Left cardiac atrium (tissue), 4 donors: ENCODE measurements at places on chromosomes 11 and 22.

GRCh38 chr22:30267382-30268302 lies 991 bp upstream of the OSM start:
- no peak for DNase-seq

DNA sequence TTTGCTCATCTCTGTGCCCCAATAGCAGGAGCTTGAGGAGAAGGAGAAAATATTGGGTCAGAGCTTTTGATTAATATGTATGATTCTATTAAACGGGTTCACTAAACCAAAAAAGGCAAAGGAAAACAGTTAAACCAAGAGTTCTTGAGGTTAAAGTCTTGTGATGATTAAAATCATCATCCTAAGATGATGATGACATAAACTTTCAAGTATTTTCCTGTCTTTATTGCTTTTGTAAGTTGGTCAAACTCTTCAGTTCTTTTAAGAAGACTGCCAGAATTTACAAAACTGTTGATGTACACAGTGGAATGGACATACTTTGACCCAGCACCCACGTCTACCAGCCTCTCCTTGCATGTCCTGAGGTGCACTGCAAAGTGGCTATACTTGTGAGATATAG lies 41.0 kb downstream of the FDX1 start:
- no peak for DNase-seq

DNA sequence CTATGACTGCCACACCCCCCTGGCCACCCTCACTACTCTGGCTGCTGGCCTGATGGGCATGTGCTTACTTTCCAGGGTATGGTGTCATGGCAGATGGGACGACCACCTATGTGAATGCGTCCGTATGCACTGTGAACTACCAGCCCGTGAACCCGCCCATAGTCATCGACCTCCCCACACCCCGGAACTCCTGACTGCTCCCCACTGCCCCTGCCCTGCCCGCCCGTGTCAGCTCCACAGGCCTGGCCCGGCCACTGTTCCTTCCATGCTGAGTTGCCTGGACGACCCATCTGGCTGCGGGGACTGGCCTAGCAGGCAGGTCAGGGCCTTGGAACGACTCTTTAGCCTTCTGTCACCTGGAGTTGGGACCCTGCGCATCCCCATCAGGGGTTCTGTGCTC lies 93.6 kb downstream of the MPPED1 start:
- DNase-seq = no peak

- DNase-seq = no peak
Measured at GRCh38 chr11:128688031-128688713, 5.7 kb upstream of the FLI1 start.

GRCh38 chr11:108034034-108034433 lies 25.3 kb downstream of the CUL5 start:
- no peak for DNase-seq

DNA sequence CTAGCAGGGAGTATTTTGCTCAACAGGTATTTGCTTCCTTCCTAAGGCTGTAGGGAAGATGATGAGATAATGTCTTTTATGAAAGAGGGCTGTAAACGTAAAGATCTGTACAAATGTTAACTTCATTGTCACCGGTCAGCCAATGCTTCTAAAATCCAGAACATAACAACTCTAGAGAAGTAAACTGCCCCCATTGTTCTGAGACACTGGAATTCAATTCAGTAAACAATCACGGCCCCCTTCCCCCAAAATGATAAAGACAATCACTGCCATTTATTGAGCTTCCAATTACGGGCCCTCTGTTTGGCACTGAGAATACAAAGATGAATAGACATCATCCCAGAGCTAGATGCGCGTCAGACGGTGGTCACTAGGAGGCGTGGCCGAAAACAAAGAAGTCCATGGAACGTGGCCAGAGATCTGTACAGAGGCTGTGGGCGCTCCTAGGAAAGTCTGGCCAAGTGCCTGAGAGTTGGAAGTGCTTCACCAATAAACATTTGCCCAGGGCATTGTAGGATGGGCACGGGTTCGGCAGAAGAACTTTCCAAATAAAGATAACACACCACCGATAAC lies 576 bp downstream of the TMEM258 start:
- DNase-seq = peak; percentile 86

- no peak for DNase-seq
Measured at GRCh38 chr11:66598993-66599392, 6.0 kb downstream of the CCS start.

DNA sequence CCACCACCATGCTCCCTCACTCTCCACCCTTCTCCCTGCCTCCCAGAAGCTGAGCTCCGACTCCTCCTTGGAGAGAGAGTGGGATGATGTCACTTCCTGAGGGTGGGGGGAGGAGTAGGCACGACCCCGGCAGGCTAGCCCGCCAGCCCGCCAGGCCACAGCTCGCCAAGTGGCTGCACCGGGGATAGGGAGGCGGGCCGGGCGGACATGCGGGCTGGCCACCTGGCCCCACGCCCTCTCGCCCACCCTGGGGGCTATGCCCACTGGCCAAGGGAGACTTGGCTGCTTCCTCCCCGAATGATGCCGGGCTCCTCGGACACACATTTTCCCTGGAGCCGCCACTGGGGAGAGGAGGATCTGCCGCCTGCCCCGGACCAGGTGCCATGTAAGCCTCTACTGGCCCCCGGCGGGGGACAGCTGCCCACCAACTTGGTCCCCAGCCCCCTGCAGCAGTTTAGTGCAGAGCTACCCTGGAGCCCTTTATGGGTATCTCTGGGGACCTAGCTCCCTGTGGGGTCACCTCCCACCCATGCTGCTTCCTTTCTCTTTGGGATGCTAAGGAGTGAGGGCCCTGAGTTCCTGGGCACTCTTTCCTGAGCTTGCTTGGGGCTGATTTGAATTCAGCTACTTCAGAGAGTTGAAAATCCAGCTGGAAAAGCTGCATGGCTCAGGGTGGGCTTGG lies 33.7 kb upstream of the MYRF start:
- peak; percentile 67 for DNase-seq

DNA sequence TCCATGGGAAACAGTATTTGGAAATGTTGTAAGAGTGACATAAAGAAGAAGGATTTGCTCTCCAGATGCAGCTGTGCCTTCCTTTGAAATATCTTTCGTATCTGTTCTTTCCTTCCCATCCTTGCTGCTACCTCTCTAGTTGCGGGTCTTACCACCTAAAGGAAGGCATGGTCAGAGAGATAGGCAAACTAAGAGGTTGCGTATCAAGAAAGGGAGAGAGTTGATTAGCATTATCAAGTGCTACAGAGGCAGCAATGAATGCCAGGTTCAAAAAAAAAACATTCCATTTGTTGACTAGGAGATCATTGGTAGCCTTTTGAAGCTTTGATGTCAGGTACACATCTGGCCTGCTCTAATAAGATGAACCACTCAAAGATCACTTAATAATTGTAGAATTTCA lies 4.6 kb downstream of the GTPBP1 start:
- no peak for DNase-seq

DNA sequence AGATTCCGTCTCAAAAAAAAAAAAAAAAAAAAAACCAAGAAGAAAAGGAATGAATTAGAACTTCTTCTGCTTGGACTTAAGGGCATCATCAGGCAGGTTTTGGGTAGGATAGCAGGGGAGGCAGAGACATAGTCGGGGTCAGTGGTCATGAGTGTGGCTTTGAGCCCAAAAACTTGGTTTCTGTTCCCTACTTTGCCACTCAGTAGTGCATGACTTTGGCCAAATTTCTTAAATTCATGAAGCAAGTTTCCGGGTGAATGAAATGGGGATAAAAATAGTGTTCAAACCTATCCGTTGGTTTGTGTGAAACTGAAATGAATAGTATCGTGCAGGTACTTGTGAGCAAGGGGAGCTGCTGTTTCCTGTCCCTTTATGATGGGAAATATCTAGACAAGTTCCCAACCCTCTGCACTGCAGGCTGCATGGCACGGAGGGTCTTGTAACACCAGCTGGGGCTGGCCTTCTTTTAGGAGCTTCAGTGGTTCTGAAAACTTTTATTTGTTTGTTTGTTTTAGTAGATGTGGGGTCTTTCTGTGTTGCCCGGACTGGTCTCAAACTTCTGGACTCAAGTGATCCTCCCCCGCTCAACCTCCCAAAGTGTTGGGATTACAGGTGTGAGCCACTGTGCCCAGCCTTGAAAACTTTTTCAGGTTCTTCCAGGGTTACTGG lies 18.4 kb downstream of the NEAT1 start:
- DNase-seq = peak; percentile 10

GRCh38 chr11:62984451-62984991 lies at the start of gene SLC22A6:
SLC22A6 (minus strand) TSS chr11:62984967; CDS start chr11:62984690, 277 bp downstream.
- no peak for DNase-seq

GRCh38 chr11:96052921-96053651 lies 129.2 kb upstream of the MTMR2 start:
- DNase-seq = no peak

DNA sequence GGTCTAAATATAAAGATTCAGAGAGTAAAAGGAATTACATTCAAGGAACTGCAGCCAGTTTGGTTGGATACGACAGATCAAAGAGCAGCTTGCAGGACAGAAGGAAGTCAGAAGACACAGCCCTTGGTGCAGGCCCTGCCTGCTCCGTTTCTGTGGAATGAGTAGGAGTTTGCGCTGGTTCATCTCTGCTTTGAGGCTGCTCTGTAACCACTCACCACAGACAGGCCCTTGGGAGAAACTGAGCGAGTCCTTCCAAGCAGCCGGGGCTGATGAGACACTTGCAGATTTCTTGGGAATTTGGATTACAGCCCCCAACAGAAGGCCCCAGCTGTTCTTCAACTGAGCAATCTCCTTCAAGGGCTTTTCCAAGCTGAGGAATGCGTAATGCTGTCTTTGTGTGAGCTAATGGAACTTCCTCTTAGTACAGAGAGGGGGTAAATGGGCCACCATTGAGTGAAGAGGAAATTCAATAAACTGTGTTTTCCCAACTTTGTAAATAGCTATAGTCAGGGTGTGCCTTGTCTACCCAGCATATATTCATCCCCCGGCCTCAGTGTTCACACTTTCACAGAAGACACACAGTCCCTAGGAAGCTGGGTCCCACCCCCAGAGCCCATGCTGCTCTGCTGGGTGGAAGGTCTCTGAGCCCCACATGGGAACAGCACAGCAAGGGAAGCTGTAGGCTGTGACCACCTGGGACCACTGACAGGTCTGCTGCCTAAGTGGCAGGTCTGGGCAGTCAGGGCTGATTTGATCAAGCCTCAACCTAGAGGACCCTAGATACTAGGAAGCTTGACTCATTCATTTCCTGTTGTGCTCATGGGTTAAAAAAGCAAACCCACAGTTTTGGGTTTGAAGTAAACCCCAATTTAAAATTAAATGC lies 16.6 kb downstream of the IL10RA start:
- DNase-seq = peak; percentile 75

DNA sequence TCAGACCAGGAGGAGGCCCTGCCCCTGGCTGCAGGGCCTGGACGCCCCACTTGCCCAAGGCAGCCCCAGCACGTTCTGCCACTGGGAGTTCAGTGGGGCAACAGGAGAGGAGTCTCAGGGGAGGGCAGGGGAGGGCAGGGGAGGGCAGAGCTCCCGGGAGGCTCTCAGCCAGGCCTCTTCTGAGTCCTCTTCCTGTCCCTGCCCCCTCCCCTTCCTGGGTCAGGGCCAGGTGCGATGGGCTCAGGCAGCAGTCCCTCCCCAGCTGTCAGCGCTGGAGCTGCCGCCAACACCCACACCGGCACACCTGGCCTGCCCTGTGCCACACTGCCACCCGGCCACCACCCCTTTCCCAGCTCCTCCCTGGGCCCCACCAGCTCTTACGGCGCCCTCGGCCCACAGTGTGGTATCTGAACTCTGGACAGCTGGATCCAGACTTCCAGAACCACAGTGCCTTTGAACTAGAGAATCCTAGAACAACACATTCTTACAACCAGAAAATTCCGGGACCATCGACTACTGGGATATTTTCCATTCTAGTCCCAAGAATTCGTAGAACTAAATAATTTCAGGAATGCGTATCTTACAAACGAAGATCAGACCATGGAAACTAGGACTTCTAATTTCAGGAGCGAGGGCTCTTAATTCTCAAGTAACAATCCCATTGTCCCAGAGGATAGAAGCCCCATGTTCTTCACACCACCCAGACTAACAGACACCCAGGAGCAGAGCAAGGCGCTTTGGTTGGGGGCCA lies 21.8 kb downstream of the RPL3 start:
- no peak for DNase-seq

GRCh38 chr11:36493332-36493731 lies 16.7 kb downstream of the TRAF6 start:
- no peak for DNase-seq

DNA sequence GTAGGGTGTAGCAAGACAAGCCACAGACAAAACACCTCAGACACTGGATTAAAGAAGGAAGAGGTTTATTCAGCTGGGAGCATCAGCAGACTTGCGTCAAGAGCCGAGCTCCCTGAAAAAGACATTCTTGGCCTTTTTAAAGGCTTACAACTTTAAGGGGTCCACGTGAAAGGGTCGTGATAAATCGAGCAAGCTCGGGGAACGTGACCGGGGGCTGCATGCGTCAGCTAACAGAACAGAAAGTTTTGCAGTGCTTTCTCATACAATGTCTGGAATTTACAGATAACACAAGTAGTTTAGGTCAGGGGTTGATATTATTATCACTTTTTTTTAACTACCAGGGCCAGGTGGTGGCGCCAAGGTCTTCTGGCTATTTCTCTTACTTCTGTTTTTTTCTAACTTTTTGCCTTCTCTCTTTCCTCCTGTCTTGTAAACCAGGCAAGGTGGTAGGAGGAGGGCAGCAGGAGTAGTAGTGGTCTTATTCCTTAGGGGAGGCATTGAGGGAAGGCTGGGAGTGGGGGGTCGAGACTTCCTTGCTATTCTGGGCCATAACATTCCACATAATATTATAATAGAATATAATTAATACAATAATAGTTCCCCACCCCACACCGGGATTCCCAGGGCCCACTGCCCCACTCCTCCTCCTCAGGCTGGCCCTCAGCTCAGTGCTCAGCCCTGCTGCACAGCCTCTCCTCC lies 587 bp upstream of the ALDH3B1 start:
- DNase-seq = no peak
